ENCODE measurements at places on chromosomes 2 and 18.

GRCh38 chr2:96024336-96025193 is 10.2 kb downstream of the GPAT2 start:
- DNase-seq, result no peak

GRCh38 chr2:37370666-37371065 is 26.2 kb downstream of the QPCT start:
- no peak for DNase-seq

DNA sequence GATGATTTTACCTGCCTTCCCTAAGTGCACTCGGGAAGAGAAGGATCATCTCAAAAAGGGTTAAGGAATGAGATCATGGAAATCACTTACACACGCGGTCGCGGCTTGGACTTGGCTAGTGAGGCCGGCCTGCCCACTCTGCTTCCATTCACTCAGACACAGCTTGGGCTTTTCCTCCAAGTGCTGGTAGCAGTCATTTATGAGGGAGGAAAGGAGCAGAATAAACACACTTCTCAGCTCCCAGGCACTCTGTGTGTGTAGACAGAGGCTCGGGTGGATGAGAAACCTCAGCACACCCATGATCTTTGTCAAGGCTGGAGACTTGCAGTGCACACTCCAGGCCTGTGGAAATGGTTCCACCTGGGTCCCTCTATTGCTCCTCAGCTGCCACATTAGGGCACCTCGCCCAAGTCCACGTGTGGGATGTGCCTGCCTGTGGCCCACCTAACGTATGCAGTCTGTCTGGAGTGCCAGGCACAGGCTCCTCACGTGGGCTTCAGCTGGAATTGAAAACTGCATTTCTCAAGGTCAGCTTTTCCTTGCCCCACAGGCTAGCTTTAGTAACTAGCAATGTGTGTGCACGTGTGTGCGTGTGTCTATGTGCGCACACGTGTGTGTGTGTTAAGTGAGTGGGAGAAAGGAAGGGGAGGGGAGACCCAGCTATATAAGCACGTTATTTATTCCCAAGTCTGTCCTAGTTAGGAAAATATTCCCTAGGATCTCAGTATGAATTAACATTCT is 288.4 kb downstream of the SOX11 start:
- DNase-seq, result no peak

DNA sequence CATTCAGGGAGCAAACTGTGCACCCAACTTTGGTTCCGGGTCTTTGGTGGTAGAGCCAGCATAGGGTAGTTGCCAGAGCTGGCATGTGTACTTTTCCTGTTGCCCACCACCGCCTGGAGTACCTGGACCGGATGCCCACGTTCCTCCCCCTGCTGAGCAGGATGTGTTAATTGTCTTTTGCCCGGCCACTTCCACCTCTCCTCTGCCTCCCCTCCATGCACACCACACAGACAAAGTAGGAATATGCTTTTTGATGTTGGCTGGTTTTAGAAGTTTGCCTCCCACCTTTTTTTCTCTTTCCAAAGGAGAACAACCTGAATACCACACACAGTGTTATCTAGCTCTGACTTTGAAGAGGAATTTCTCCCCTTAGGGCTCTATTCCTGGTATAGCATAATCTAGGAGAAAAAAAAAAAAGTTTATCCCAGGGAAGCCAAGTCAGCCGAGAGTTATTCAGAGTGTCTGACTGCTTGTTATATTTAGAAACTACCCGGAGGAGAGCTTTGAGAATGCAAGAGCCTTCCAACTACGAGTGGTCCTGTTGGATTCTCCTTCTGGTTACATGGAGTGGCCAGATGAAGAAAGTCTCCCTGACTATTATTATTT is 111.9 kb downstream of the SETBP1 start:
- no peak for DNase-seq

DNA sequence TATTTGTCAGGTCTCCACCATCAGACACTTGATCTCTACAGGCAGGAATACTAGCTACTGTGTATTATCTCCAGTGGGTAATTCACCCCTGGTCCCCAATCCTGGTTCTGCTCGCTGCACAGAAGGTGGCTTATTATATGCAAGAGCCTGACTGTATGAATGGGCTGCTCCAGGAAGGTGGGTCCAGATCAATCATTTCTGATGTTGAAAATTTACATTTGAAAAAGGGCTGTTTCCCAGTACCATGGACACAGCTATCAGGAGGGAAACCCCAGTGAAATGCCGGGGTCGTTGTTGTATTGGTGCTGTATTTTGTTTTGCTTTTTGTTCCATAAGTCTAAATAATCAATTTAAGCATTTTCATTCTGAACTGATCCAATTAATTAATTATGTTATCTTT is 367.6 kb downstream of the RND3 start:
- no peak for DNase-seq

Data from mammary epithelial cell (primary cell).